ENCODE measurements at places on chromosomes 7 and 10. TPM values are rescaled to one million over a fixed set of nuclear protein-coding genes. Genes with fewer than 3 reads are reported as not detected.

GRCh38 chr10:63200431-63200830, 67.3 kb downstream of the NRBF2 start:
- no peak overlapping the region for H3K4me3 ChIP-seq
- peaks cover 20% of the 10 kb centered on the region for H3K36me3 ChIP-seq
- no peak for DNase-seq
- H3K27me3 ChIP-seq: no peaks in the 10 kb centered on the region
- H3K4me1 ChIP-seq: peaks cover 19% of the 10 kb centered on the region

- H3K27me3 ChIP-seq: no peaks in the 10 kb centered on the region
- H3K27ac ChIP-seq: no peak overlapping the region
- no peak overlapping the region for H3K4me3 ChIP-seq
- H3K4me1 ChIP-seq: peaks cover 18% of the 10 kb centered on the region
- no peak for DNase-seq
Measured at GRCh38 chr7:132756484-132756990, 180.3 kb upstream of the PLXNA4 start.

DNA sequence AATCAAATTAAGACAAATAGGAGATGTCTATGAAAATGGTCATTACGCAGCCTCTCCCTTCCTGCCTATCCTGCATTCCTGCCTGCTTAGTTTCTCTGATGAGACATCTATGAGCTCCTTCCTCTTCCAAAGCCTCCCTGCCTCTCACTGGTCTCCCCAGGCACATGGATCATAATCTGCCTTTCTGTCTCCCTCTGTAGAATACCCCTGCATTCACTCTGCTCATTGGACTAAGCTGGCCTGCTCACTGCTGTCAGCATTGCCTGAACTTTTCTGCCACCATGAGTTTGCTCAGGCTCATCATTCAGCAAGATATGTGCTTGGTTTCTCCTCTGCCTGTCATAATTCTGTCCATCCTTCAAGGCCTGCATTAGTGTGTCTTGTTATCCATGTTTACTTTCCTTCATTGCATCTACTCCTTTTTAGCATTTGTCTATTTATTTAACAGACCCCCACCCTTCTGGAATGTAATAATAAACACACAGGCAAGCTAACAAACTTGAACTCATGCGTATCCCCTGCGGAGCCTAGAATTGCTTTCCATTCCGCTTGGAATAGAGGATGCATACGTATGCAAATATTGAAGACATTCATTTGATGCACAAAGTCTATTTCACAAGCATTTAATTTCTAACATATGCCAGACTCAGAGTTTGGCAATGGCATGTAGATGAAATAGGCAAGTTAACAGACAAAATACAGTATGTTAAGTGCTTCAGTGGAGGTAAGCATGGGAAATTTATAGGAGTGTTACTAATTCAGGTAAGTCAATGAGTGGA, 88.3 kb downstream of the PTPRZ1 start:
- no peak overlapping the region for H3K4me3 ChIP-seq
- no peaks in the 10 kb centered on the region for H3K4me1 ChIP-seq
- H3K36me3 ChIP-seq: no peaks in the 10 kb centered on the region
- no peak for DNase-seq

- no peaks in the 10 kb centered on the region for H3K27me3 ChIP-seq
- H3K36me3 ChIP-seq: no peaks in the 10 kb centered on the region
- no peak overlapping the region for H3K4me3 ChIP-seq
- H3K4me1 ChIP-seq: no peaks in the 10 kb centered on the region
- no peak for DNase-seq
Measured at GRCh38 chr7:240887-241421, 48.6 kb downstream of the FAM20C start.

DNA sequence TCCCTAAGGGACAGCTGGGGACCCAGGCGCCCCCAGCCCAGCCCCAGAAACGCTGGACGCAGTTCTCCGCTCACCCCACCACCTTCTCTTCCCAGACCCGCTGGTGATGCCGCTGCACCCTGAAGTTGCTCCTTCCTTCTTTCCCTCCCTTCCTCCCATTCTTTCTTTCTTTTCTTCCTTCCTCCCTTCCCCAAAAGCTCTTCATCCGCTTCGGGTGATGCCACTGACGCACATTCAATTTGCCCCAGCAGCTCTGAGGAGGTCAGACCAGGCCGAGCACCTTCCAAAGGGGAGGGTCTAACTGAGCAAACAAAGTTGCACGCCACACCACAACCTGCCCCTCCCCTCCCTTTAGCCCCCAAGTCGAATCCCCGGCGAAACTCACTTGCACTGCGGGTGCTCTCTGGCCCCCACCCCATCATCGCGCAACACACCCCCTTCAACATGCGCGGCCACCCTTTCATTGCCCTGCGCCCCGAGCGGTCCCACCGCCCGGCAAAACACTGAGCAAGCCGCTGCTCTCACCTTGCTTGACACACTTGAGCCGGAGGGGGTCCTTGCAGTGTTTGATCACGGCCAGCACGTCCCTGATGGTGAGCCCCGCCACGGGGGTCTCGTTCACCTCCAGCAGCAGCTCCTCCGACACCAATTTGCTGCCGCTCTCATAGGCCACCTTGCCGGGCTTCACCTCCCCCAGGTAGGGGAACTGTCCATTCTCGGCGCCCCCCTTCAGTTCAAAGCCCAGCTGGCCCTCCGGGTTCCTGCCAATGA, 787 bp downstream of the MAGI2 start:
- H3K27ac ChIP-seq: peak overlapping the region; percentile 96
- peak overlapping the region; percentile 87 for H3K4me3 ChIP-seq
- H3K4me1 ChIP-seq: peaks cover 21% of the 10 kb centered on the region
- peaks cover 48% of the 10 kb centered on the region for H3K27me3 ChIP-seq
- H3K36me3 ChIP-seq: no peaks in the 10 kb centered on the region
- no peak for DNase-seq

DNA sequence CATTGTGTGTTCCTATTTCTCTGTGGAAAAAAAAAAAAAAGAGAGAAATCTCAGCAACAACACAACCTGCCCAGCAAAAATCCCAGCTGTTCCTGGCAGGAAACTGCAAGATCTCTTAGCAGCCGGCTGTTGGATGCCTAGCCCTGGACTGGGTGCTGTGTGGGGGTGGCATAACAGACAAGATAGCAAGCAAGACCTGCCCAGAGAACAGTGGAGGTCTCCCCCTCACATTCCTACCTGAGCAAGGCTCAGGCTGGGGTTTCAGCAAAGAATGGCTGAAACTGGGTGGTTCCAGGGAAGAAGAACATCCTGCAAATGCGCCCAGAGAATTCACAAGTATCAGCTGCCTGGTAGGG, 248.8 kb upstream of the ZMIZ1 start:
- H3K27me3 ChIP-seq: peaks cover 3% of the 10 kb centered on the region
- no peak overlapping the region for H3K27ac ChIP-seq
- no peak for DNase-seq
- no peaks in the 10 kb centered on the region for H3K36me3 ChIP-seq
- no peak overlapping the region for H3K4me3 ChIP-seq

DNA sequence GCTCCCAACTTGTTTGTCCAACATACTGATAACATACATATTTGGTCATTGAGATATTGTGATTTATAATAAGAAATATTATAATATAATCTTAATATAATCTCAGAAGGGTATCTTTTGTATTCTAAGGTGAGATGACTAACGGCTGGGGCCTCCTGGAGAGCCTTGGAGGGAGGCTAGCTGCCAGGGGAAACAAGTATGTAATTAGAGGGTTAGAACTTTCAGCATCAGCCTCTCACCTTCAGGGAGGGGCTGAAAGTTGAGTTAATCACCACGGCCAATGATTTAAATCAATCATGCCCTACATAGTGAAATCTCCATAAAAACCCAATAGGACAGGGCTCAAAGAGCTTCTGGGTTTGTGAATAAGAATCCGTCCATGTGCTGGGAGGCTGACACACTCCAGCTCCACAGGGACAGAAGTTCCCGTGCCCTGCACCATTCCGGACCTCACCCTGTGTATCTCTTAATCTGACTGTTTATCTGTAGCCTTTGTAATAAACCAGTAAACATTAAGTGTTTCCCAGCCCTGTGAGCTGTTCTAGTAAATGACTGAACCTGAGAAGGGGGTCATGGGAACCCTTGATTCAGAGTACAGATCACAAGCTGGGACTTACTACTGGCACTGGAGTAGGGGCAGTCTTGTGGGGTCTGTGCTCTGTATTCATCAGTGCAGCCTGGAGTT, 86.3 kb upstream of the STEAP1B start:
- no peak for DNase-seq
- no peak overlapping the region for H3K27ac ChIP-seq
- H3K4me3 ChIP-seq: no peak overlapping the region
- no peaks in the 10 kb centered on the region for H3K4me1 ChIP-seq
- H3K27me3 ChIP-seq: peaks cover 4% of the 10 kb centered on the region

GRCh38 chr7:140084972-140085371, 22.2 kb upstream of the PARP12 start:
- H3K36me3 ChIP-seq: no peaks in the 10 kb centered on the region
- H3K27me3 ChIP-seq: no peaks in the 10 kb centered on the region
- H3K4me3 ChIP-seq: peak overlapping the region; percentile 1
- no peak for DNase-seq
- peaks cover 35% of the 10 kb centered on the region for H3K4me1 ChIP-seq

- peaks cover 18% of the 10 kb centered on the region for H3K27me3 ChIP-seq
- no peaks in the 10 kb centered on the region for H3K36me3 ChIP-seq
- H3K4me1 ChIP-seq: no peaks in the 10 kb centered on the region
- DNase-seq: no peak
- no peak overlapping the region for H3K27ac ChIP-seq
Measured at GRCh38 chr7:158067219-158067930, 520.2 kb downstream of the PTPRN2 start.

GRCh38 chr7:94205529-94205928, 189.2 kb upstream of the COL1A2 start:
- no peaks in the 10 kb centered on the region for H3K4me1 ChIP-seq
- no peak overlapping the region for H3K4me3 ChIP-seq
- H3K36me3 ChIP-seq: no peaks in the 10 kb centered on the region
- no peaks in the 10 kb centered on the region for H3K27me3 ChIP-seq
- no peak overlapping the region for H3K27ac ChIP-seq
- DNase-seq: no peak

DNA sequence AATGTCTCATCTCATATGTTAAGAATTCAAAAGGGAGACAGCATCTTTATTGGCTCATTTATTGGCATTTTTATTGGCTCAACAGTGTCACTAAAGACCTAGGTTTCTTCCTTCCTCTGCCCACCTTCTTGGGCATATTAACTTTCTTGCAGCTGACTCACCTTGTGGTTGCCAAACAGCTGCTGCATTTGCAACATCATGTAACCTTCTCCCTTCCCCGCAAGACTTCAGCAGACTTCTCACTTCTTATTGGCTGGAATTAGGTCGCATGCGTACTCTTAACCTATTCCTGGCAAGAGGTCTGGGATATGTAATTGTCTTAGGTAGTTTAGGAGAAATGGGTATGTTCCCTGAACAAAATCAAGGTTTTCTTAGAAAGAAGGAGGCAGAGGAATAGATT, 263.2 kb downstream of the POU6F2 start:
- H3K27me3 ChIP-seq: no peaks in the 10 kb centered on the region
- H3K4me1 ChIP-seq: no peaks in the 10 kb centered on the region

GRCh38 chr10:37703114-37703513, 154.3 kb downstream of the ZNF248 start:
- H3K4me3 ChIP-seq: no peak overlapping the region
- no peak for DNase-seq
- H3K27me3 ChIP-seq: peaks cover 3% of the 10 kb centered on the region
- H3K27ac ChIP-seq: no peak overlapping the region
- no peaks in the 10 kb centered on the region for H3K36me3 ChIP-seq
- H3K4me1 ChIP-seq: no peaks in the 10 kb centered on the region

DNA sequence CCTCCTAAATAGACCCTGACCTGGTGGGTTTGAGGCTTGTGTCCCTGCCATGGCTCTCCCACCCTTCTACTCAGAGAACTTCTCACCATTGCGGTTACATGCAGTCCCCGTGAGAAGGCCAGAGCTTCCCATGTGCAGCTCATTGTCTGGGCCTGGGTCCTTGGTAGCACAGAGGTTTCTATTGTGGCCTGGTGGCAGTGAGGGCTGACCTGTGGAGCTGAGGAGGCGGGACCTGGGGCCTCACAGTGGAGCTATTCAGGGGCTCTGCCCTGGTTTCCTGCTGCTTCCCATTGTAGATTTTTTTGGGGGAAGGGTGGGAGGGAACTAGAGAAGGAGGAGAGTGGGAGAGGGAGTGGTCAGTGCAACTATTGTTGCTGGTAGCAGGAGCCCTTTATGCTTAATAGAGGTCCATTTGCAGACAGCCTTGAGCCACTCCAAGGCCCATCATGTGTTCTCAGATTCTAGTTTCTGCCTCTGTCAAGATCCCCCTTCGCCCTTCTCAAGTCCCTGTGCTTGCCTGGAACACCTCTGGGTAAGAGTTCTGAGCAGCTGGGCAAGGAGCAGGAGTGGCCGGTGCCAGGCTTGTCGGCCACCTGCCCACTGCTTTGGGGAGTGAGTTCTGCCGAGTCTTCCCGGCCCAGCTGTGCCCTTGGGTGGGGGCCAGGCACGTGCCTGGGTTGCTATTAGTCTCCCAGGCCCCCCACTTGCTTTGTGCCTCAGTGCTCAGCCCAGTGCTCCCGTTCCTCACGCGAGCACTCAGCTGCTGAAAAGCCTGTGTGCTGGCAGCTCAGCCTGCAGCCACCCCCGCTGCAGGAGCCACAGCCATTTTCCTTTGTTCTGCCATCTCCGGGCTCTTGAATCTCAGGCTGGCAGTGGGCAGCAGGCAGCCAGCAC, 10.7 kb downstream of the TSPAN14 start:
- H3K27me3 ChIP-seq: no peaks in the 10 kb centered on the region
- peak; percentile 57 for DNase-seq
- no peak overlapping the region for H3K4me3 ChIP-seq
- H3K27ac ChIP-seq: peak overlapping the region; percentile 99
- H3K4me1 ChIP-seq: peaks cover 97% of the 10 kb centered on the region

DNA sequence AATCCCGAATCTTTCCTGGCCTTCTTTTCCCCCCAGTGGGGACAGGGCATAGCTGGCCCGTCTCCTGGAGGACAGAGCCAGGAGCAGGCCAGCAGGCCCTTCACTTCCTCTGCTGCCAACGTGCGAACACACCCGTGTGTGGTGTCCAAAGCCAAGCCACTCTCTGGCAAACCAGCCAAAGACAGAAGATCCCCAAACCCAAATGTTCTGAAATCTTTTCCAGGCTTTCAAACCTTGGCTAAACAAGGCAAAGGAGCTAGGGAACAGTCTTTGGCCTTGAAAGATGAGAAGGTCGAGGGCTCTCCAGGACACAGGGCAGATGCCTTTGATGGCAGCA, 63.0 kb downstream of the PROSER2 start:
- no peak overlapping the region for H3K4me3 ChIP-seq
- H3K27ac ChIP-seq: no peak overlapping the region
- no peaks in the 10 kb centered on the region for H3K4me1 ChIP-seq
- no peaks in the 10 kb centered on the region for H3K36me3 ChIP-seq
- no peak for DNase-seq
- no peaks in the 10 kb centered on the region for H3K27me3 ChIP-seq

GRCh38 chr10:55892276-55892675, 468.8 kb downstream of the ZWINT start:
- H3K27me3 ChIP-seq: no peaks in the 10 kb centered on the region
- no peak for DNase-seq
- no peaks in the 10 kb centered on the region for H3K4me1 ChIP-seq
- no peak overlapping the region for H3K27ac ChIP-seq
- H3K36me3 ChIP-seq: no peaks in the 10 kb centered on the region

The GSTO2 gene
- 1.5 TPM for total RNA-seq

The NME8 gene
- not detected for total RNA-seq

The UPK3B gene
- 7.3 TPM for total RNA-seq

The GPR141 gene
- not detected for total RNA-seq

The CFAP46 gene
- not detected for total RNA-seq
